Fibroblast of skin of scalp (primary cell): ENCODE measurements at places on chromosomes 2 and 18.
A peak's percentile ranks its signal among the peaks of the same experiment; 100 is the strongest.

DNA sequence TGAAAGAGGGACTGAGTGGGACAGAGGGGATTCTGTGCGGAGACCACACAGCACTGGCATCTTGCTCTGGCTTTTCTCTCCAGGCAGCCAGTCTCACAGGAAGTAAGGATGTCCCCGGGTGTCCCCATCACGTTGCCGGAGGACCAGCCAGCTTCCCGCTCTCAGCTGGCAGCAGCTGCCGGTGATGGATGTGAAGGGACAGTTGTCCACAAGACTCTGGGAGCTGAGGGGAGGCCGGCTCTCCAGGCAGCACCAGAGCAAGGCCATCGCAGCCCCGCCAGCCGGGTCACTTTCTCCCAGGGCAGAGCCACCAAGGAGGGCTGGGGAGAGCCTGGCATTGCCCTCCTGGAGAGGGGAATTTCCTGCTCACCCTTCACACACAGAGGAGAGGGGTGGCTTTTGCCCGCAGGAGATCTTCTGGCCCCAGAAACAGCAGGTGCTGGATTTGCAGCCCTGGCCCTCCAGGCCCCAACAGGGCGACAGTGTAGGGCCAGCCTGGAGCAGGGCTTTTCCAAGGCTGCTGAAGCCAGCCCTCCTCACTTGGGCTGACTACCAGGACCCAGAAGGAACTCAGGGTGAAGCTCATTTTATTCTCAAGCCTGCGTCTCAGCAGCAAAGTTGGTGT is 24.0 kb upstream of the B3GNT7 start:
- DNase-seq = no peak

GRCh38 chr2:180644709-180645108 is 335.7 kb upstream of the UBE2E3 start:
- DNase-seq = no peak

- no peak for DNase-seq
Observed at GRCh38 chr2:85550486-85550885, 10.8 kb downstream of the GGCX start.

DNA sequence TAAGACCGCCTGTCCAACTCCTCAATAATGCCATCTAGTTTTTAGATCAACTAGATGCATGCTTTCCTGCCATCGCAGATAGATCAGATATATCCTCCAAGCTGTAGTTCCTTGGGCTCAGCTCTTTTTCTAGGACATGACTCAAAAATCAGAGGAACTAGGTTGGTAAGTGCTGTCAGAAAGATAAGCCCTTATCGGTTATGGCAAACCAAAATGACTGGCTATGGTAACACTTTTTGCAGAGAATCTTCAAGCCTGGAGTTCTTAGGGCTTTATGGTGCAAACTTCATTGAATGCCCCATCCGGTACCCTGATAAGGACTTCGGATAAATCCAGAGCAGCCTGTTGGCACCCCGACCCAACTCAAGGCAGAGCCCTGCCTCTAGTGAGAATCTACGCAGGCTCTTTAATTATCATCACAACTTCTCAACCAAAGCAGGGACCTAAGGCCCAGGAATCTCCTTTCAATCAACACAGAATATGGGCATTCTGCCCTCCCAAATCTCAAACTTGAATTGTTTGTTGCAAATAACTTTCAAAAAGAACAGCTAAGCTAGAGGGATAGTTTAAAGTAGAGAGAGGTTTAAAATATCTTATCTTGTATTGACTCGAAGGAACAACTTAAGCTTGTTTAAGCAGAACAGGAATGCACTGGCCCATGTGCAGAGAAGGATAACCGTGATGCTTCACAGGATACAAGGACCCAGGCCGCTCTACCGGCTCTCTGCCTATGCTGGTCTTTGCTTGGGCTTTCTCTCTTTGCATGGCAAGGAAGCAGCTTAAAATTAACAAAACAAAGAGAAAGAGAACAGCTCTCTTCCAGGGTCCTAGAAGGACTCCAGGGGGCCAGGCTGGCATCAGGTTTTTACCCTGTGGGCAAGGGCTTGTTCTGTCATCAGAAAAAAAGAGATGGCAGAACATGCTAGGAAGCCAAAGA is 3.4 kb upstream of the CYP1B1 start:
- no peak for DNase-seq

GRCh38 chr2:186892821-186893220 is 43.9 kb upstream of the ZSWIM2 start:
- no peak for DNase-seq

DNA sequence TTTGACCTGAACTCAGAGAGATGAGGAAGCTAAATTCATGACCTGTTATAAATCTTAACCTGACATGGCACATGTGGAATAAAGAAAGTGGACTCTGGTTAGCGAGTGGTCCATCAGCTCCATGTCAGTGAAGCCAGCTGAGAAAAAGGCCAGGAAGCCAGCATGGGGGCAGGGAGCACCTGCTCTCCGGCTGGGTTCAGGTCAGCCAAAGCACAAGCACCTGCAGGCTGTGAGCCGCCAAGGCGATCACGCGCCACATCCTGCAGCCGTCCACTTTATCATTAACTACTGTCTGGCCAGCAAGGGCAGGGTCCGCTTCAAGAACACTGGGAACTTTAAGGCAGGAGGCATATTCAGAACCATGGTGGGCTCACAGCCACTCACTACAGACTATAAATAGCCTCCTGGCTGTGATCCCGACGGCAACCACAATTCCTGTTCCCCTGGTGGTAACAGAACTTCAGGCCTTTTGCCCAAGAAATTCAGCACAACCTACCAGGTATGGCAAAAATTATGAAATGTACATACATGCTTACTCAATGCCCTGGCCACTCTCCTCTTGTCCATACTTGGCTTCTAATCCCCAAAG is 35.5 kb downstream of the ACVR1 start:
- DNase-seq = peak; percentile 54

- no peak for DNase-seq
Observed at GRCh38 chr18:61998335-61998734, 105.5 kb upstream of the RNF152 start.

DNA sequence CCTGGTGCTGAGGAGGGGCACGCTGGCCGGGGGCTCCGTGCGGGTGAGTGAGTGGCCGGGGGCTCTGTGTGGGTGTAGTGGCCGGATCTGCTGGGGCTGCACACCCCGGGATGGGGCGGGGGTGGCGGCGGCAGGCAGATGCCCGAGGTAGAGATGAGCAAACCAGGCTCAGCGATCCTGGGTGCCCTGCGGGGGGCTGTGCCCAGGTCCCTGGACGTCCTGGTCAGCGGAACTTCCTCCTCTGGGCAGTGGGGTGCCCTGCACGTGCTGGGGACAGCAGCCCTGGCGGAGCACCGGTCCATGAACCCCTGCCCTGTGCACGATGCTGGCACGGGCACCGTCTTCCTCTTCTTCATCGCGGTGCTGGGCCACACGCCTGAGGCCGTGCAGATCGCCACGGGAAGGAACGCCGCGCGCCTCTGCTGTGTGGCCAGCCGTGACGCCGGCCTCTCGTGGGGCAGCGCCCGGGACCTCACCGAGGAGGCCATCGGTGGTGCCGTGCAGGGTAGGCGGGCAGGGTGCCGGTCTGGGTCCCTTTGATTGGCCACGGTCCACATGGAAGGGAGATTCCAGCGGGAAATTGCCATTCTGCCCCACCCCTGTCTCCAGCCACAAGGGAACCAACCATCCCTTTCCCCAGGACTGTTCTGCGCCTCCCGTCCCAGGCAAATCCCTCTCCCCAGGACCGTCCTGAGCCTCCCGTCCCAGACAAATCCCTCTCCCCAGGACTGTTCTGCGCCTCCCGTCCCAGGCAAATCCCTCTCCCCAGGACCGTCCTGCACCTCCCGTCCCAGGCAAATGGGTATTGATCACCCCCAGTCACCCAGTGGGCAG is 5.9 kb downstream of the NEU4 start:
- DNase-seq = no peak

DNA sequence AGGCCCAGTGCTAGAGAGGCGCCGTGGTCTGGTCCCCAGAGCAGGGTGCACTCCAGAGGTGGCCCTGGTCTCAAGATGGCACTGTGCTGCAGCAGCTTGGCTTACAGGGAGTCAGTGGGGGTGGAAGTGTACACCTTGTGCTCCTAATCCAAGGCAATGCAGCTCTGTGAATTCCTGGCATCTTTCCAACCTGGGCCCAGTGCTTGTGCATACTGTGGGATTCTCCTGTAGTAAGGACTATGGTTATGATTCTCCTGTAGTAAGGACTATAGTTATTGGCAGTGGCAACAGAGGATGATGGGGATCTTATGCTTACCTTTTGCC is 616.7 kb upstream of the REG3G start:
- DNase-seq = no peak

- DNase-seq = no peak
Observed at GRCh38 chr18:13243363-13243762, 24.8 kb downstream of the LDLRAD4 start.

- DNase-seq = peak; percentile 11
Observed at GRCh38 chr2:239978411-239978810, 46.7 kb downstream of the NDUFA10 start.

GRCh38 chr2:63344575-63345284 is 243.5 kb downstream of the WDPCP start:
- DNase-seq = no peak

- peak; percentile 43 for DNase-seq
Observed at GRCh38 chr2:182186132-182186735, 200.6 kb downstream of the PPP1R1C start.

DNA sequence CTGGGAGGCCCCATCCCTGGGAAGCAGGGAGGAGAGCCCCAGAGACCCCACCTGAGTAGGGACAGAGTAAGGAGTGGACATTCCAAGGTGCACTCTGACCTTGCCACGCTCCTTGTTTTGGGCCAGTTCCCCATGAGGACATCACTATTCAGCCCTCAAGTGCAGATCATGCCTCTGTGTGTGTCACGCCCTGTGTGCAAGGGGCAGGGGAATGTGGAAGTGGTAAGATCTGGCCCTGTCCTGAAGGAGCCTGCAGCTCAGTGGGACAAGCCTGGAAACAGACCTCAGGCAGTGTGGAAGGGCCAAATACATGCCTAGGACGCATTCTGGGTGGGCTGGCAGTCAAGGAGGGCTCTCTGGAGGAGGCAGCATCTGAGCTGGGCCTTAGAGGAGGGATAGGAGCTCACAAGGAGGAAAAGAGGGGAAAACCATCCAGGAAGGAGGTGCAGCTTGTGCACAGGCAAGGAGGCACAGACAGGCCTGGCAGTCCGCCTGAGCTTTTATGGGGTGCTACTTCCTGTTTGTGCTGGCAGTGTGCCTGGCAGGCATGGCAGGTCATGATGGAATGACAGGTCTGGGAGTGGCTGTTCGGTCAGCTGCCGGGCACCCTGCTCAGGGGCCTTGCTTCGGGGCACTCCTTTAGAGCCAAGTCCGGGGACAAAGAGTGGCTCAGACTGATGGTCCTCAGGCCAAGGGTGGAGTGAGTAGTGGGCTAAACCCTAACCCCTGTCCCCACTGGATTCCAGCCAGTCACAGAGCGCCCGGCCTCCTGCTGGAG is 3.3 kb downstream of the KLHL30 start:
- DNase-seq = peak; percentile 19

DNA sequence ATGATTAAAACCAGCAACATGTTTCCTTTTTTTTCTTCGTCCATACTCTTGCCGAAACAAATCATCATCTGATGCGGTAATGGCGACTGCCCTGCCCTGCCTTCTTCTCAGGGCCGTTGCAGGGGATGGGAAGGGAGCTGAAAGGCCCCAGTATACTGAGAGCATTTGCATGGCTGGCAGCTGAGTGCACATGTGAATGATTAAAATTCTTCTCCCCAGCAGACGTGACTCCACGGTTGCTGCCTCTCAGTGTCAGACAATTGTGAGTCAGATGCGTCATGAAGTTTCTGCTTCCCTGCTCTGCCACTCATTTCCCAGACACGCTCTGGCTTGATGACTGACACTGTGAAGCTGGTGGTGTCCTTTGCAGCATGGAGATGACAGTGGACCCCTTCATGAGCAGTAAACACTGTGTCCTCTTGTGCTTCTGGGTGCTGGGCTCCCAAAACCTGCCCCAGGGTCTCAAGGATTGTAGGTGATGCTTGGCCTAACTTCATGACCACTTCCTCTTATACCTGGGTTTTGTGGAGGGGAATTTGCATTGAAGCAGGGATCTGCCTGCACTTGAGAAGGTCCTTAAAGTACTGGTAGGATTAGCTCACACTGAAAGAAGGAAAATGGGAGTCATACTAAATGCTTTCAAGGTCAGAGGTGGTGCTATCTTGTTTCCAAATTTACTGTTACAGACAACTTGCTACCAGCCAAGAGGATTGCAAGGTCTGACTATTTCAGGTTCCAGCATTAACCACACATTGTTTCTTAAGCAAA is 222.5 kb upstream of the COPS8 start:
- peak; percentile 99 for DNase-seq

DNA sequence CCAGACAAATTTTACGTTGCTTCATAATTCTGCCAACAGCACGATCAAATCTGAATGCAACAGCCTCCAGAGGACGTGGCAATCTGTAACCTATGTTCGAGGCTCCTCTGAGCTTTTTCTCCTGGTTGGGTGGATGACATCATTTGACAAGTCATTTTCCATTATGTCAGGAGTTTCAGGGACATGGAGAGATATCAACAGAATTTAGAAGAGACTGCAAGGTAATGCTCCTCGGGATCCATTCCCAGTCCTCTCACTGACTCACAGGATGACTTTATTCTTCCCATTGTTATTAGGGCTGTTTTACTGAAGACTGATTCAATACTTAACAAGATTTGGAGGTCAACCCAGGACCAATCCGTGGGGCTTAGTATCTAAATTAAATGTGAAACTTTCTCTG is 72.5 kb upstream of the RNF152 start:
- no peak for DNase-seq

DNA sequence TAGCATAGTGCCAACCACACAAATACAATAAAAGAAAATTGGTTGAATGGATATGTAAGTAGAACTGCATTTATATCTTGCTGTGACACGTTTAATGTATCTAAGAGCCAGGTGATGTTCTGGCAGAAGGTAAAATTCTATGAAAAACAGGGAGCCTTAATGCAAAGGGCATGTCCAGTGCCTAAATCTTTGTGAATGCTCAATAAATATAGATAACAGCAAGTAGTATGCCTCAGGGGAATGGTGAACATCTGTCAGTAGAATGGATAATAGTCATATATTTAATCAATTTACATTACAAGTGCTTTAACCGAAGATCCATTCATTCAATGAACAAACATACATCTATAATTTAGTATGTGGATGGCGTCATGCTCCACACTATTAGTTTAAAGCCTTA is 43.7 kb upstream of the NYAP2 start:
- DNase-seq = no peak

- DNase-seq = no peak
Observed at GRCh38 chr18:14122097-14122496, 10.1 kb downstream of the ZNF519 start.

- no peak for DNase-seq
Observed at GRCh38 chr2:144230033-144230432, 289.9 kb downstream of the ZEB2 start.
